ENCODE measurements at places on chromosomes 12 and 14.

DNA sequence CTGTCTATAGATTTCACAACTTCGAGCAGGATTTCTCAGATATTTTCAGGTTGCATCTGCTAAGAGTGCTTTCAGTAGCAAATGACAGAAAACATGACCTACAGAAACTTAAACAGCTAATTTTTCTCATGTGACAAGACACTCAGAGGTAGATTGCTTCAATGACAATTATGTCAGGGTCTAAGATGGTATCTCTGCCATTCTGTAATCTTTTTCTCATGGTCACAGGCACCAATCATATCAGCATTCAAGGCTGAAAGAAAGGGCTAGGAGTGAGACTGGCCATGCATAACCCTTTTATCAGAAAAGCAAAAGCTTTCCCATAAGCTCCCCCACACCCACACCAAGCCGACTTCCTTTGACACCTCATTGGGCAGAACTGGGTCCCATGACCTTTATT is 450.5 kb upstream of the FAR2 start:
- no peak for DNase-seq

DNA sequence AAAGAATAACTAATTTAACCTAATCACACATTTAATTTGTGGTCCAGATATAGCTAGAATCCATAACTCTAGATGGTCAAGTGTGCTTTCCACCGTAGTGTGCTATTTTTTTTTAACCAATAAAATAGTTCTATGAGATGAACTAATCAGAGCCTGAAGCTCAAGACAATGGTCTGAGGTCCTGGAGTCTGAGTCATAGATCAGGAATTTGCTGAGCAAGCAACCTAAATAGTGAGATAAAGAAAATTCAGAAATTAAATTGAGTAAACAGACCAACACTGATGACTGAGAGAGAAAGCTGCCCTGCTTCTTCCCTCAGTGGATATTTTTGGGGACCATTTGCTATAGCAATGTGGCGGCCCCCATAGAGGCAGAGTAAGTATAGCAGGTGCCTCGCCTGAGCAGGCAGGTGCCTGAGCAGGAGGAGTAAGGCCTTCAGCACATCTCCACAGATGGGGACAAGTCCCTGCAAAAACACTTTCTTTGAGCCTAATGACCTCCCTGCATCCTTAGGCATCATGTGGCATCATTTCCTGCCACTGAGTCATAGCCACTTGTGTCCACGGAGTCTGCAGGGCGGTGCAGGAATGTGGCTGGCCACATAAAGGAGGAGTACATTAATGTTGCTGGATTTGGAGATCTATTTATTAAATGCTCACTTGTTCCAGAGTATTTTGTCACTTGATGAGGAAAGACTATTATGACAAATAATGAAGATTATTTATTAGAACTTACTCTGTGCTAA is 13.9 kb upstream of the CLEC4E start:
- no peak for DNase-seq

- no peak for DNase-seq
Observed at GRCh38 chr14:91893007-91893406, 25.7 kb upstream of the TC2N start.

DNA sequence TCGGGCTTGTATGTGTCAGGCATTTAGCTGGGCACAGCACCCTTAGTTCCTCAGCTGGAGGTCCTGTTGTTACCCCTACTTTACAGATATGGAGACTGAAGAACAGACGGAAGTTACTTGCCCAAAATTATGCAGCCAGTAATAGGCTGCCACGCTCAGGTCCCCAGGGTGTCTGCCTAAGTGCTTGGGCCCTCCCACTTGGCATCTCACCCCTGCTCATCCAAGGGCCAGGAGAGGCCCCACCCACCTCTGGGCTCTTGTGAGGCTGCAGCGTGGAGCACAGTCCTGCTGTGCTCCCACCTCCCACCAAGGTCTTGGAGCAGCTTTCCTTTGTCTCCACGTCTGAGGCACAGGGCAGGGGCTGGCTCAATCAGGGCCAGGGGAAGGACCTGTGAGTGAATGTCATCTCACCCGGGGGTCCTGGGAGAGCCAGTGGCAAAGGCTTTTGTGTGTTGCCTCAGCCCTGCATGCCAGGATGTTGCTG is 64.6 kb downstream of the BEGAIN start:
- DNase-seq, result no peak

DNA sequence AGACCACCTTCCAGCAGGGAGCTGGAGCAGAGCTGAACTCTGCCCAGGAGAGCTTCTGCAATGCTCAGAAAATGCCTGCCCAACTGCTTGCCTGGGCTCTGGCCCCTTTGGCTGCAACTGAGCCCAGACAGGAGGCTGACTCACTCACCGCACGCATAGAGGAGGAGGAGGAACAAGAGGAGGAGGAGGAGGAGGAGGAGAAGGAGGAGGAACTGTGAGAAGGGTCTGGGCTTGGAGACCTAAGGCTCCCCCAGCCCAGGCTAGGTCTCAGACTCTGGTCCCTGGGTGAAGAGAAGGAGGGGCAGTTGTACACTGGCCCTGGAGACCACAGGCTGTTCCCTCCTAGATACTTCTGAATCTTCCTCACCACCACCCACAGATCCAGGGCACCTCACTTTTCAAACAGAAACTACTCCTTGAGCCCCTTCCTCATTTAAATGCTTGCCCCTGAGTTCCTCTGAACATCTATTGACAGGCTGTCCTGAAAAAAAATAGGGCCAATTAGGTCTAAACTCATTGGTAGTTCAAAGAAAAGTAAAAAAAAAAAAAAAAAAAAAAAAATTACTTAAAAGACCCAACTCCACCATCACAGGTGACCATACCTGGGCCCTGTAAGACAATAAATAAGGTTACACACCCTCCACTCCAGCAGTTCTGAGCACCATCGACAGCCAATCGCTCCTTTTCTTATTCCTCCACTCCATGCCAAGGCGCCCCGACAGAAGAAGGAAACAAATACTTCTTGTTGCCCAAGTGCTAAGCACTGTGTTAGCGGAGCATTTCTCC is 674 bp downstream of the VDR start:
- DNase-seq, result peak; percentile 70

DNA sequence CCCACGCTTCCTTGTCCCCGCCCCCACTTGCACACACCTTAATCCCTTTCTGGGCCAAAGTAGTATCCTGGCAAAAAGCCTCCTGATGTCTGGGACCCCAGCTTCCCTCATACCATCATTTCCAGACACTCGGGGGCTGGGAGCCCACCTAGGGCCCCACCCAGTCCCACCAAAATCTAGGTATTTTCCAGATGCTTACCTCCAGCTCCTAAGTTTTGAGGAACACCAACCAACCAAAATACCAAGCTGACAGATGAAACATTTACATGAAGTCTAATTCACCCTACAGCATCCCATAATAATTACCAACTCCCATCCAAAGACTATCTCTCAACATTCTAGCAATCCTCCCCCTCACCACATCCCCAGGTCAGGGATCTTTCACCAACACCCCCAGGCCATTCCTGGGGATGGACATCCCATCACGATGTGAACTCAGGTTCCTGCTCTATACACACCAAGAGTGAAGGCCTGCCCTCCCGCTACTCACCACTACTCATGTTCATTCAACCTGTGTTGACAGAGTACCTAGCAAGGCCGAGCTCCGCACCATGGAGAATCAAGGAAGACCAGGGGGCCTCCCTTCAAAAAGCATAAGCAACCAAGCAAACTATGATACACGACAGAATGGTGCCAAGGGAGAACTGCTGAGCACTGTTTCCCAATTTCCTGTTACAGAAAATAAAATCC is 1.6 kb upstream of the CHD4 start:
- DNase-seq, result no peak

- no peak for DNase-seq
Observed at GRCh38 chr12:115716551-115716950, 560.9 kb downstream of the MED13L start.

DNA sequence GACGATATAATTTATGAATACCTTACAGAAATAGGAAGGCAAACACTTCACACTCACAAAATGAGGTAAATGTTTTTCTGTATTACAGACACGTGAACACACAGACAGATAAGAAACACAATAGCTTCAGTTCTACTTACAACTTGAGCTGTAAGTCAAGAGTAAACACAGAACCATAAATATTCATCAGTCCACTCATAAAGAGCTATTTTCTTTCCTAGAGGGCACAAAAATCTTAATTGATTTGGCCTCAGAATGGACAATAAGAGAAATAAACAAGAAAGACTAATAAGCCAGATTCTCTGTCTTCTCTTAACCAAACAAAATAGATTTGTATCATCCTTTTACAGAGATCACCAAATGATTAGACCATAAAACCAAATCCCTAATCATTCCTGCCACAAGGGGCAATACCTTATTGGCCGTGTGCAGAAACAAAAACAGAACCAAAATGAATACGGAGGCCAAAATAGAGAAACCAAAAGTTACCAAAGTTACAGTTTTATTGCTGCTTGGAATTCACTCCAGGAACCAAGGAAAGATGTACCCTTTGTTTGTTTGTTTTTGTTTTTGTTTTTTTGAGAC is 38.1 kb upstream of the GARIN2 start:
- DNase-seq, result no peak

DNA sequence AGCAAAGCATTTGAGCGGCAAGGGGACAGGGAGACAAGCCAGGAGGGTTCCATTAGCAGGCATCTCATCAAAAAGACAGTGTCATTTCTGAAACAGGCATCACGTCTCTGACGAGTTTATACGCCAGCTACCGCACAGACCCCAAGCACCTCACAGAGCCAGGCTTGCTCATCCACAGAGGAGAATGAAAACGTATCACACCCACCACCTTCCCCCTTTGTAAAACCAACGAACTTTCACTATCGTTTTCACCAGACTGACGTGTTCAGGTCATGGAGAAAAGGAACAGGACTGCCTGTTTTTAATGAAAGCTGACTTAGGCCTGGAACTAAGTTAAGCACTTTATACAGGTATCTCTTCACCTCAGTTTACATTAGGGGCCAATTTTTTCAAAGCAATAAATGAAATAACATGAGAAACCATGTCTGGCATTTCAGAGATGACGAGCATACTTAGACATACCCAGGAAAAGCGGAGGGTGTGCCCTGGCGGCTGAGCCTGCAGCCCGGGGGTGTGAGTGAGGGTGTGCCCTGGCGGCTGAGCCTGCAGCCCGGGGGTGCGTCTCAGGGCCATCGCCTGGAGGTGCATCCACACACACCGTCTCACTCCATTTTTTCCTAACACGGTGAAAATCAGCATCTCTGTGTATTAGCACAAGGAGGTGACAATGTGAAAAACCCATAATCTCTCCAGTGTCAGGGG is 41.9 kb downstream of the STX2 start:
- no peak for DNase-seq

DNA sequence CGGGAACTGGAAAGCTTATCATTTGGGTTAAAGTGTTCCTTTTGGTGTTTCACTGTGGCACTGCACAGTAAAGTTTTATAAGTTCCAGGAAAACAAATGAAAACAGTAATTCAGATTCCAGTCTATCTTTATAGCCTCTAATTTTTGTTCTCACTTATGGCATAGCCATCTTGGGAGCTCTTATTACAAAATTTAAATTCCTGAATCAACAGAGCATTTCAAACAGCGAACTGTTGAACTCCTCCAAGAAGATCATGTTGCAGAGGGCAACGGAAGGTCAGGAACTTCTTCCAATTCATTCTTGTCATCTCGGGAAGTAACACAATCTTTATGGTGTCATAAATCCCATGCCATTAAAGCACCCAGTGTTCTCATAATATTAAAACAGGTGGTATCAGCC is 229.1 kb downstream of the KCNC2 start:
- no peak for DNase-seq

- DNase-seq, result no peak
Observed at GRCh38 chr14:97061198-97061597, 264.0 kb downstream of the VRK1 start.

GRCh38 chr14:75449696-75450095 is 21.9 kb downstream of the JDP2 start:
- DNase-seq, result no peak

GRCh38 chr12:32273063-32273522 is 126.3 kb upstream of the FGD4 start:
- no peak for DNase-seq

DNA sequence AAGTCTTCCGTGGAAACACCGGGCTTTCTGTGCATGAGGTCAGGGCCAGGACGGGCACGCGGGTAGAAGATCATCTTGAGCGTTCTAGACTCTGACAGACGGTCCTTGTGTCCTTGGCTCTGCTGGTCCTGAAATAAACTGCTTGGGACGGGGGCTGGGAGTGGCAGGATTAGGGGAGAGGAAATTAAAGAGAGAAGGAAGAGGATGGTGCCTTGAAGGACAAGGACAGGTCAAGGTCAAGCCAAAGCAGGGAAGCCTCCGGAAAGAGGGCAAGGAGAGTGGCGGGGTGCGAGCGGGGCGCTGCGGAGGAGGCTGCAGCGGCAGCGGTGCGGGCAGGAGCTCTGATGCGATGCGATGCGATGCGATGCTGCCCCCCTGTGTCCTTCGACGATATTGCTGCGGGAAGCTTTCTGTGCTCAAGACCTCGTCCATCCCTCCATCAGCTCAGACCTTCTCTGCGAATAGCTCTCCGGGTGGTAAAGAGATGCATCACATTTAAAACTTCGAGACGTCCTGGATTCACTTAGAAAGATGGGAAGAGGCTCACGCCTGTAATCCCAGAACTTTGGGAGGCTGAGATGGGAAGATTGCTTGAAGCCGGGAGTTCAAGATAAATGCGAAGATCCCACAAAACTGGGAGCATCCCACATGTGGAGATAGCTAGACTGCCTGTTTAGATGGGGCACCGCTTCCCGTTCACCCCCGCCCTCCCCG is 110.1 kb upstream of the TMEM132D start:
- peak; percentile 43 for DNase-seq

DNA sequence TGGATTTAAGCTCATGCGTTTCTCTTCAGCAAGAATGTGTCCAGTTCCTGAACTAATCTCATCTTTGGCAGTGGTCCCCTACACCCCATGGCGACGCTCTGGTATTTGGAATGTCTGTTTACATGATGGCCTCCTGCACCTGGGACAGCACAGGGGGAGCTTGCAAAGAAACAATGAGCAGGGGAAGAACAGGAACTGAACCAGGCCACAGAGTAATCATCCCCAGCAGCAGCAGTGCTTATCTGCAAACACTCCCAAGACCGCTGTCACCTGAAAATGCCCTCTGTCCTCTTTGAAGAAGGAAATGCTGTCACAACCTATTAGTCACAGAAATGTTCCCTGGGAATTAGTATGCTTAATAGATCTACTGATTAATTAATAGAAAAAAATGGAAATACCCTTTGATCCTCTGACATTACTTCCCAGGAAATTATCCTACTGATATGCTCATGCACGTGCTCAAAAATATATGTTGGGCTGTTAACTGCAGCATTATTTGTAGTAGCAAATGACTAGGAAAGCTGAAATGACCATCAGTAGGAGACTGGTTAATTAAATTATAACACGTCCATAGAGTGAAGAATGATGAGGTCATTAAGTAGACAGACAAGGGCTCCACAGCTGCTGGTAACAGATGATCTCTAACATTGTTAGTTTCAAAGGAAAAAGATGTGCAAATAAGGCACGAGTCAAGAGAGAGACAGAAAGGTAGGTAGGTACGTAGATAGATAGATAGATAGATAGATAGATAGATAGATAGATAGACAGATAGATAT is 279.3 kb upstream of the FLRT2 start:
- DNase-seq, result no peak

GRCh38 chr12:128684352-128684751 is 139.4 kb downstream of the SLC15A4 start:
- DNase-seq, result no peak

Data from inflammatory macrophage (primary cell).